ENCODE measurements at places on chromosomes 12 and 14.

- DNase-seq = no peak
These were observed 37.1 kb downstream of the LRRK2 start for GRCh38 chr12:40261937-40262336.

DNA sequence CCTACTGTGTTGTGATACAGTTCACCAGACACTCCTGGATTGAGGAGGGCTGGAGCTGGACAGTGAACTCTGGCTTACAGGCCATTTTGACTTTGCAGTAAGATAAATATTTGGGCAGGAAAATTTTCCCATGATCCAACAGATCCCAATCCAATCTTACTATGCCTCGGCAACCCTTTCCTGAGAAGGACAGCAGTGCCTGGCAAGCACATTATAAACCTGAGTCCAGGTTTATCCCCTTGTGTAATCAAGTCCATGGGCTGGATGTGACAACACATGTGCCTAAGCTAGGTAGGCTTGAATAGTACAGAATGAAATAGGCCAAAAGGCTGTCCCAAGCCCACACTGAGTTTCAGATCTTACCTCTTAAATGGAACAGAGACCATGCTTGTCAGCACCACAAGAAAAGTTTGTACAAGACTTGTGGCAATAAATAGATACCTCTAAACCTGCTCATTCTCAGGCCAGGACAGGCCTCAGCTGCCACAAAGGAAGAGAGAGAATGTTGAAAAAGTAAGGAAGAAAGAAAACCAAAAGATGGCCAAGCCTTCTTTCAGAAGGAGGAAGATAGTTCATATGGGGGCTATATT, 34.9 kb downstream of the CREBL2 start:
- no peak for DNase-seq

DNA sequence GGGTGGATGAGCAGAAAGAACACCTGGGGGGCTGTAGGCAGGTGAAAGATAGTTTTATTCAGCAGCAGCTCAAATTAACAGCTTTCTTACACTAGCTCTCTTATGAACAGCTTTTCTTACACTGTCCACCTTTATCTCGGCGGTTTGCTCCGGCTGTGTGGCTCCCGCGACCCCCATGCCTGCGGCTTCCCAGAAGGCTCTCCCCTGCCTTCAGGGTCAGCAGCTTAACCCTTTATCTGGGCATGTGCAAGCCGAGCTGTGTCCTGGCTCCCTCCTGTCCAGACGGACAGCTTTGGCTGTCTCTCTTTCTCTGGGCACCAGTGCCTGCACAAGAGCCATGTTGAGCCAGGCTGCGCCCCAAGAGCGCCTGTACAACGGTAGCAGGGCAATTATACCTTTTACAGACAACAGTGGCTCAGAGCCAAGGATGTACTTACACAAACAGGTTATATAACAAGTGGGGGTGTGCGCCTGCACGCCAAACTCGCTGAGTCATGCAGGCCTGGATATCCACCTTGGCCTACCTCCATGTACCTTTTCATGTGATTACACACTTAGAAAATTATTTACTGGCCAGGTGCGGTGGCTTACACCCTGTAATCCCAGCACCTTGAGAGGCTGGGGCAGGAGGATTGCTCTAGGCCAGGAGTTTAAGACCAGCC, 28.5 kb upstream of the KLHL42 start:
- DNase-seq = no peak

- DNase-seq = no peak
These were observed 1.2 kb downstream of the RPLP0 start for GRCh38 chr12:120199595-120200306.

- DNase-seq = no peak
These were observed 136.3 kb downstream of the SCARB1 start for GRCh38 chr12:124727264-124727800.

- no peak for DNase-seq
These were observed 110.1 kb downstream of the TMEM117 start for GRCh38 chr12:43945983-43946382.

DNA sequence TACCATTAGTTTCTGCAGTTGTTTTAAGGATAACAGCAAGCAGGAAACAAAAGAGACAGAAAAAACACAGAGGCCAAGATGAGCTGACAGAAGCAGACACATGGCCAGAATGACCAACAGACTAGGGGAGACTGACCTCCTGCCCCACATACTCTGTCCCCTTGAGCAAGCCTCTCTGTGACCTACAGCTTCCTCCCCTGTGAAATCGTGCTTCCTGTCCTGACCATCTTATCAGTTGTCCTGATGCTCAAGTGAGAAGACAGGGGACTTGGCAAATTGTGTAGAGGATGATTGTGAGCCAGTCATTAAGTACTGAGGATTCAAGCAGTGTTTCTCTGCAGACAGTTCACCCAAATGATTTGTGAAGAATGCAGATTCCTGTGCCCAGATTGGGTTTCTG, 229.0 kb downstream of the SLC41A2 start:
- DNase-seq = no peak

GRCh38 chr14:36303960-36304359, 16.5 kb downstream of the MBIP start:
- DNase-seq = no peak

DNA sequence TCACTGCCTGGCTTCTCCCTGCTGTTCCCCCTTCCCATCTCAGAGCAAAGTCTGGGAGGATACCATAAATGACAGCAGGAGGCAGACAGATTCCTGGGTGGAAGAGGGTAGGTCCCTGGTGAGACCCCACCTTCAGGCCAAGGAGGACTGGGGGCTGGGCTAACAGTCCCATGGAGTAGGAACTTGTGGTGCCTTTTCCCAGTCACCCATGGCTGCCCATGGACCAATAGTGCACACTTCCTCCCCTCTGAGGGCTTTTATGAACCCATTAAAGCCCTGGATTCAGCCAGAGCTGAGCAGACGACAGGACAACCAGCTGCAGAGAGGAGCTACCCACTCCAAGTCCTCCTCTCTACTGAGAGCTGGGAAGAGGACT, 36.6 kb upstream of the OR5AU1 start:
- DNase-seq = no peak

DNA sequence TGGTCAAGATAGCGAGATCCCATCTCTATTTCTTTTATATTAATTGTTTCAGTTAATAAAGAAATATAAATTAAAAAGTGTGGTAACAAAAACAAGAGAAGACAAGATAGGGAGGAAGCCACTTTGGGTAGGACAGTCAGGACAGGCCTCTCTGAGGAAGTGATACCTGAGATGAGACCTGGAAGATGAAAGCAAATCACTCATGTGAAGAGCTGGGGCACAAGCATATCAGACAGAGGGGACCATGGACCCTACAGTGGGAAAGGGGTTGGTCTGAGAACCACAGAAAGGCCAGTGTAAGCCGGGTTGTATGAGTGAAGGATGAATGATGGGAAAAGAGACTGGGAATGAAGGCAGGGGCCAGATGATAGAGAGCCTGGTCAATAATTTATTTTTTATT, 1.8 kb upstream of the MED6 start:
- DNase-seq = no peak

- DNase-seq = no peak
These were observed 40.0 kb downstream of the STX2 start for GRCh38 chr12:130799051-130799450.

GRCh38 chr12:100489251-100489820, 15.7 kb downstream of the NR1H4 start:
- no peak for DNase-seq

GRCh38 chr12:79191391-79191790, 326.8 kb downstream of the SYT1 start:
- DNase-seq = no peak

- DNase-seq = no peak
These were observed 8.6 kb upstream of the LPCAT3 start for GRCh38 chr12:7026854-7027253.

- no peak for DNase-seq
These were observed 10.8 kb downstream of the TAOK3 start for GRCh38 chr12:118361889-118362288.

GRCh38 chr12:67741270-67741669, 92.7 kb downstream of the DYRK2 start:
- no peak for DNase-seq

DNA sequence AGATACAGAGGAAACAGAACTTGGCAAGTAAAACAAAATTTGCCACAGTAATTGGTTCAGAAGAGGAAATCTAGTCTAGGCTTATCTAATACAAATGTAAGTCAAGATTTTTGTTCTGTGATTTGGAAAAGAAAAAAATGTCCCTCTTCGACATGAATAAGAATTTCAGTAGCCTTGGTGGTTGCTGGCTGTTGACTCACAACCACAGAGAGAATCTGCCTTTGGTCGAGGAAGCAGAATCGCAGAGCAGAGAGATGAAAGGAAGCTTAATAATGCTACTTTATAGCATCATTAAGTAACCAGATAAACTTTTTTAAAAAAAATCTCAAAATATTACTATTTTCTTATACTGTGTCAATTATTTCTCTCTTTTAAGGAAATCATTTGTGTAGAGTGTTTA, 1096.6 kb downstream of the FLRT2 start:
- DNase-seq = no peak

GRCh38 chr12:78666584-78666983, 198.0 kb upstream of the SYT1 start:
- no peak for DNase-seq

GRCh38 chr14:105332350-105332874, 17.9 kb downstream of the PACS2 start:
- DNase-seq = no peak
